ENCODE measurements at places on chromosomes 13 and 19.

DNA sequence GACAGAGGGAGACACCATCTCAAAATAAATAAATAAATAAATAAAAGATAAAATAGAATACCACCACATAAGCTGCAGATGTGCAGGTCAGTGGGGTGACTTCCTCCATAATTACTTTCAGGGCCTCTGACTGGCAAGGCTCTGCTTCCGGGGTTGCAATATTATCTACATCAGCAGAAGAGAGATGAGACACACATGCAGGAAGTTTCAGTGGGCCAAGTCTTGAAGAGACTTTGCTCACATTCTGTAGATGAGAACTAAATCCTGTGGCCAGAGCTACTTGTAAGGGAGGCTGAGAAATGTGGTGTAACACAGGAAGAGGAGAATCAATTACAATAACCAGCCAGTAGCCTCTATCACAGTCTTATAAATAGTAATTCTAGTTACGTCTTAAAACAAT, 89.9 kb upstream of the MAB21L1 start:
- DNase-seq, result no peak

DNA sequence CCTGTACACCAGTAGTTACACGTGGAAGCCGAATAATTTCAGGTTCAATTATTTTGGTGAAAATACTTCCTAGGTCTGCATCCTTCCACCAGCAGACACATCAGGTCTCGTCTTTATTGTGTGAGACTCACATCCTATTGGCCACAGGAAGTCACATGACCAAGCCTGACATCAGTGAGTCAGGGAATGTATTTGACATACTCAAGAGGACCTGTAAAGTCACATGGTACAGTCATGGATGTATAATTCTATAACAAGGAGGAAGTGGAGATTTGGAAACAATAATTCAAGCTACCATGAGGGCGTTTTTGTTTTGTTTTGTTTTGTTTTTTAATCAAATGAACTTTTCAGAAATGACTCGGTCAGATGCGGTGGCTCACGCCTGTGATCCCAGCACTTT, 9.3 kb upstream of the HIF3A start:
- DNase-seq, result no peak

- no peak for DNase-seq
Observed at GRCh38 chr13:38758277-38758676, 71.4 kb downstream of the FREM2 start.

GRCh38 chr13:39910041-39910440, 254.6 kb downstream of the COG6 start:
- no peak for DNase-seq

- no peak for DNase-seq
Observed at GRCh38 chr13:28705461-28706083, 13.2 kb downstream of the SLC46A3 start.

- peak; percentile 86 for DNase-seq
Observed at GRCh38 chr19:7533925-7534480, 1.5 kb upstream of the PNPLA6 start.

GRCh38 chr13:63460462-63461090, 2044.9 kb upstream of the PCDH20 start:
- DNase-seq, result no peak

GRCh38 chr19:56566904-56567273, 379 bp upstream of the ZNF470 start:
- peak; percentile 51 for DNase-seq

DNA sequence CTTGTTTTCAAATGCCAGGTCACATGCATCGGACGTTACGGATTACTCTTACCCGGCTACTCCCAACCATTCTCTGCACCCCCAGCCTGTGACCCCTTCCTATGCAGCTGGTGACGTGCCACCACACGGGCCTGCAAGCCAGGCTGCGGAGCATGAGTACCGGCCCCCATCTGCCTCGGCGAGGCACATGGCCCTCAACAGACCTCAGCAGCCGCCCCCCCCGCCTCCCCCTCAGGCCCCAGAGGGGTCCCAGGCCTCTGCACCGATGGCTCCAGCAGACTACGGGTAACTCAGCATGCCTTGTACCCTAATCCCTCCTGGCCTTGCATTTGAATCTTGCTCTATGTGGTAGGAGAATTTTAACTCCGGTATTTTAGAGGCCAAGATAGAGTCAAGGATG, 79.5 kb downstream of the GPR12 start:
- no peak for DNase-seq

GRCh38 chr13:82687884-82688283, 1194.4 kb downstream of the SLITRK1 start:
- no peak for DNase-seq

- DNase-seq, result no peak
Observed at GRCh38 chr19:29477831-29478577, 47.8 kb upstream of the VSTM2B start.

- no peak for DNase-seq
Observed at GRCh38 chr19:38506375-38506722, 72.9 kb downstream of the RYR1 start.

GRCh38 chr13:33318037-33318436, 32.5 kb upstream of the STARD13 start:
- DNase-seq, result no peak

GRCh38 chr13:113625965-113626721, 31.9 kb downstream of the ATP4B start:
- peak; percentile 8 for DNase-seq

DNA sequence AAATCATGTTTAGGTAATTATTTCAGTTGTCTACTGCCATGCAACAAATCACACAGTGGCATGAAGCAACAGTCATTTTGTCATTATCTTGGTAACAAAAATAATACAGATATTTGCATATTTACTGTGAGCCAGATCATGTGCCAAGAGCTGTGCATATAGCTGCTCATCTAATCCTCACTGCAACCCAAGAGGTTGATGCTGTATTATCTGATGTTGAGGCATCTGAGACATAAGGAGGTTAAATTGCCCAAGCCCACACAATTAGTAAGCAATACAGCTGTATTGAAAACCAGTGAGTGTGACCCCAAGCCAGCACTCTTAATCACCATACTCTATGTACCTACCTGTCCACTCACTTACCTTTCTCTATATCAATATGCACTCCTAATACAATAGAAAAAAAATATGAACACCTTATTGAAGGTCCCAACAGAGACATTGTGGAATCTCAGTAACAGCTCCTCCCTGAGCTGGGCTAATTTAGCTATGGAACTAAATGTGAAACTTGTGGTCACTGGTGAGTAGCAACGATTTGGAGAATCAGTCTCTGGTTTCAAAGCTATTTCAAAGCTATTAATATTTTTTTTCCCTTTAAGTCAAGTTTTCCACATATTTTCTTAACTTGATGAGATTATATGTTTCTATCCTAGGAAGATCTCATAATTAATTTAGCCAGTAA, 185.2 kb downstream of the KLF12 start:
- DNase-seq, result no peak

DNA sequence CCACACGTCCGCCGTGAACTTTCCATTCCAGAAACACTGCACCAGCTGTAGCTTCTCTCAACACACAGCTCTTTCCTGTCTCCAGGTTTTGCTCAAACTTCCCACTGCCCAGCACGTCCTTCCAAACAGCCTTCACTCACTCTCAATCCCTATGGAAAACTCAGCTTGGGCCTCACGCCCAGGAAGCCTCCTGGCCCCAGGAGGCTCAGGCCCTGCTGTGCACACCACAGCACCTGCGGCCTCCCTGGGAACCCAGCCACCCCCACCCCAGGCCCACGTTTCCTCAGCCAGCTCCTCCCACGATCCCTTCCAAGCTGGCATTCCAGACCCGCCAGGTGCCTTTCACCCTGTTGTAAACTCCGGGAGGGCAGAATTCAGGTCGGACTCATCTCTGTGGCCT, 35.2 kb downstream of the C13orf46 start:
- DNase-seq, result no peak

GRCh38 chr13:76950101-76950500, 1.8 kb downstream of the ACOD1 start:
- DNase-seq, result no peak

GRCh38 chr19:49475995-49476880, 2.2 kb downstream of the FLT3LG start:
- no peak for DNase-seq

DNA sequence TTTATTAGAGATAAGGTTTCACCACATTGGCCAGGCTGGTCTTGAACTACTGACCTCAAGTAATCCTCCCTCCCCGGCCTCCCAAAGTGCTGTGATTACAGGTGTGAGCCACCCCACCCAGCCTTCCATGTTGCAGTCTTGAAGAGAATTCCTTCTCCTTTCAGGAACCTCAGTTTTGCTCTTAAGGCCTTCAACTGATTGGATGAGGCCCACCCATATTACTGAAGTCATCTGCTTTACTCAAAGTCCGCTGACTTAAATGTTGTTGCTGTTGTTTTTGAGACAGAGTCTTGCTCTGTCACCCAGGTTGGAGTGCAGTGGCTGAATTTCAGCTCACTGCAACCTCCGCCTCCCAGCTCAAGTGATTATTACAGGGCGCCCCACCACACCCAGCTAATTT, 33.5 kb downstream of the RASL11A start:
- no peak for DNase-seq

DNA sequence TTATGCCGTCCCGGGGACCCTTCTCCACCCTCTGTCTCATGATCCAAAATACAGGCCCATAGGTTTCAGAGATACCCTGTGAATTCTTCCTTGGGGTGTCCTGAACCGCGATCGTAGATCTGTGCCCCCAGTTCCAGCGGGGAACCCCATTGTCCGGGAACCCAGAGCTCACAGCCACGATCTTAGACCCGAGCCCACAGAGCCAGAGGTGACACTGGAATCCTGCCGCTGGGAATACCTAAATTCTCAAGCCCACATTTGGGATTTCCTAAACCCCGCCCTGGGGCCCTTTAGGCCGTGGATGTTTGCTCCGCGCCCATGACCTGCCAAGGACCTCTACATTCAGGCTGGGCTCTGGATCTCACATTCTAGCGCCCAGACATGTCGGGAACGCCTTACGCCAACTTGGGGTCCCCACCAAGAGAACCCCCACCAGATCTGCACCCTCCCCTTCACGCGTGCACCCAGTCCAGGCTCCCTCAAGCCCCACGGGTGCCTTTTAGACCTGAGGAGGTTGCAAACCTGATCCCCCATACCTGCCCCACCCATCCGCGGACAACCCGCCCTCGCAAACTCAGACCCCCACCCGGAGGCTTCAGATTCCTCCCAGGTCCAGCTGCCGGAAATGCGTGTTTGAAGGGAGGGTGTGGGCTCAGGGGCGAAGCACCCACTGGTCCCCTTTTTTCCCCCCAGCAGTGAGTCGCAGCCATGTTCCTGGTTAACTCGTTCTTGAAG, 605 bp downstream of the CAPNS1 start:
- no peak for DNase-seq

DNA sequence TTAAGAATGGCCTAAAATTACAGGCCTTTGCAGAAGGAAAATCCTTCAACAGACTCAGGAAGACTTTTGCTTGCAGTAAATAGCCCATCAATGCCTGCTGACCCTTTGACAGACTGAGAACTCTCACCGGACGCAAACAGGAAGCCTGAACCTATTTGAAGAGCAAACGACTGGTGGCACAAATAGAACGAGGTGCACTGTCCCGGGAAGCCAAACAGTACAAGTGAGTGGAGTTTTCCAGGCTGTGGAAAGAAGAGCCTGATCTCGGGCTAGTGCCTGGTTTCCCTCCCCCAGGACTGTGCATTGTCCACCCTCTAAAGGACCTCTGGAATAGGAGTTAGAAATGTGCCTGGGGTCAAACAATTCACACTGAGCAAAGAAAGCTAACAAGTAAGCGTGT, 165.5 kb downstream of the FGF14 start:
- DNase-seq, result no peak

DNA sequence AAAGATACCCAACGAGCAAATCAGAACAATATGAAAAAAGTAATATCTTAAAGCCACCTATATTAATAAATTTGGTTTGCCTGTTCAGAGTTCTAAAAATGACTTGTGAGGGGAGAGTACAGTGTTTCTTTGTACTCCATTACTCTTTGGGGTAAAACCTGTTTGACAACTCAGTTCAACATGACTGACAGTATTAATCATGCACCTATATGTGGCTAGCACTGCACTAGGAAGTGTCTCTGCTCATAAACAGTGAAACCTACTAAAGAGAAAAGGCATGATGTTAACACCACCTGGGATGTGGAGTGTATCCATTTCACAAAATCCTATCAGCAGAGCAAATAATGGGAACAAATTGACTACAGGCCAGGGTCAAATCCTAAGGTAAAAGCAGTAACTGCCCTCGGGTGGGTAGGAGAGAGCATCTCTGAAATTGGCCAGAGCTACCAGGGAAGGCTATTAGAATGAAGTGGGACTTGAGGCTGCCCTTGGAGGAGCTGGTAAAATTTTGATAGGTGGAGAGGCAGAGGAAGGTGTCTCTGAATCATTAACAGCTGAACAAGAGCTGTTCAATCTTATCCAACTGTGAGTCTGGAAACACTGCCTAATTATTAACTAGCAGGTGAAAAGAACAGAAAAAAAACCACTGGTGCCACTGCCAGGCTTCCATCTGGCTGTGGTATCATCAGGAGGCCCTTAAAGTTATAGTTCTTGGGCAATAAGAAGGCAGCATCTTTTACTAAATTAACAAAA, 365.1 kb downstream of the DNAJC15 start:
- DNase-seq, result no peak

GRCh38 chr19:48237057-48237456, 18.7 kb downstream of the CARD8 start:
- no peak for DNase-seq

- DNase-seq, result no peak
Observed at GRCh38 chr19:5753743-5754142, 30.8 kb downstream of the PRR22 start.

GRCh38 chr13:37453246-37453645, 145.3 kb downstream of the POSTN start:
- DNase-seq, result no peak

GRCh38 chr19:30446850-30447552, 74.8 kb downstream of the ZNF536 start:
- DNase-seq, result no peak

DNA sequence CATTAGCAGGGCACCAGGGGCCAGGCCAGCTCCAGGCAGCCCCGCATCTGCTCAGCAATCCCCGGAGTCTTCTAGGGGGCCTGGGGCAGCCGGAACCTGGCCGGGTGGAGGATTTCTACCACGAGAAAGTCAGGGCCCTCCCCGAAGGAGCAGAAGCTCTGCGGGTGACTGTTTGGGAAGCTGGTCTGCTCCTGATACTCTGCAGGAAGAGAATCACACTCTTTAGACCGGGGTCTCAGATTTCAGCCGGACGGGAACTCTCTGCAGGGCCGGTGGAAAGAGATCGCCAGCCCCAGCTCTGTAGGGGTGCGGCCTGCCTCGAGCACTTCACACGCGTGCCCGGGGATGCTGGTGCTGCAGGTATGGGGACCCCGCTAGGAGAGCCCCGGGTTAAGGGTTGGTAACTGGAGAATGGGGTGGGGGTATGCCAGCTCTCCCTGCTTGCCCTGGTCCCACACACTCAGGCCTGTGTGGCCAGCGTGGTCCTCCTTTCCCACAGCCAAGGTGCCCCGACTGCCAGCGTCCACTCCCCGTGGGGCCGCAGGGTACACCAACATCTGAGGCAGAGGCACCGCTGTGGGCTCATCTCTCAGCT, 20.1 kb downstream of the RASA3 start:
- no peak for DNase-seq

Measured in dorsolateral prefrontal cortex (tissue), 122 donors.